ENCODE measurements at places on chromosomes 6 and 20.

GRCh38 chr6:40819182-40819834 is 219.7 kb downstream of the UNC5CL start:
- no peak for DNase-seq

DNA sequence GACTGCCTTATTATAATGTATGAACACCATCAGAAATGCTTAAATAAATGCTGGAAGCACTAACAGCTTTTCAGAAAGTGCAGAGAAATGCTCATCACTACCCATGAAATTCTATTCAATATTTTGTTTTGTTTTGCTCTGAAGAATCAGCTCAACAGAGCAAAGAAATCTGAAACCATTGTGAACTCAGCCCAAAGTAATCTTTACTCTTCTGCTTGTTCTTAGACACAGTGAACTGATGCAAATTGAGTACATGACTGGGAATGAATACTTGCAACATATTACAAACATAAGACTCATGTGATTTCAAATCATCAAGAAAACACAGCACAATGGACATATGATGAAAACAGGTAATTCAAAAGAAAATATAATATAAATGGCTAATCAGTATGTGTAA is 404.6 kb upstream of the OPRM1 start:
- no peak for DNase-seq

GRCh38 chr6:55963301-55963700 is 87.9 kb upstream of the BMP5 start:
- no peak for DNase-seq

DNA sequence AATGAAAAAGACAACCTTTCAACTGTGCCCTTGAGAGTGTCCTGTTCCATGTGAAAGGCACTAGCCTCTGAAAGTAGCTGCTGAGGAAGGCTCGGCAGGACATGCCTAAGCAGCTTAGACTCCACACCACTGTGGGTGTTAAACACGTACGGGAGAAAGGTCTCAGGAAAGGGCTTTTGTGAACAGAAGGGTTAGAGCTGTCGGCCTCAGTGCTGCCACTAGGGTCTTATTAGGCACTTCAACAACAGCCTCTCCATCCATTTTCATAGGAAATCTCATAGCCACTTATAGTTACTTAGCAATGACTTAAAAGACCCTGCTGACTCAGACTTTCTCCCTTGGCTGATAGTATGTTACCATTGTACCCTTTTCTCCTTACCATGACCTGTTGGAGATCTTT is 662.8 kb downstream of the TBC1D32 start:
- no peak for DNase-seq

DNA sequence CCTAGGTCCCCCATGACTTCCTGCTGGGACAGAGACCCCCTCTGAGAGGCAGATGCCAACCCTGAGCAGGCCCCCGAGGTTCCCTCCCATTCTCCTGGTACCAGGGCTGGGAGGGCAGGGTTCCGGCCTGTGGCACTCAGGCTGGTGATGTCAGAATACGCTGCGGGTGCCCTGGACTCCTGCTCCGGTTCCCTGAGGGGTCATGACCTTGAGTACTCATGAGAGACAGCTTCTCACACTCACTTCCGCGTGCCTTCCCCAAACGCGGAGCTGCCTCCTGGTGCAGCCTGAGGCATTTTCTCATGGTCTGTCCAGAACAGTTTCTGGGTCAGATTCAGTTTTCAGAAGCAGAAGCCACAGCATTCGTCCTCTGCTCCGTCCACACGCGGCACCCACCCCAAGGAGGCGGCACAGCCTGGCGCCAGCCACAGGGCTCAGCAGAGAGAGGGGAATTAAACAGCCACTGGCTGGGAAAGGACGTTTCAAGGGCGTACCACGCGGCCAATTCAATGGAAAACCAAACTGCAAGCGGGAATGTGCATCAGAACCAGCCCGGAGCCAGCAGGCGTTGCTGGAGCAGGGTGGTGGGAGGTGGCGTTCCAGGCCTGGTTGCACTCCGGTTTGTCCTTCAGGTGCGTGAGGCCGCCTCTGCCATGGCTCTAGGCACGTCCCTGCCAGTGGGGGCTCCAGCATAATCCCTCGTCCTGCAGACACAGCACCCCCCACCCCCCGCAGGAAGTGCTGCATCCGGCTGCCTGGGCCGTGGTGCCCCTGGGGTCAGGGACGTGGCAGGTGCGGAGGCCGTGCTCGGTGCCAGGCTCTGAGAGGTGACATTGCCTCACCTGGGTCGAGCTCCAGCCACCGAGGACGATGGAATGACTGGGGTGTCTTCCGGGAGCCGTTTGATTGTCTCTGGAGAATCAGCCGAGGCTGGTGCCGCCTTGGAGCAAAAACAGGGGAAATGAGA is 58.3 kb upstream of the BHLHE23 start:
- no peak for DNase-seq
